ENCODE measurements at places on chromosomes 16 and 17.

GRCh38 chr17:42275527-42276358, 448 bp downstream of the STAT5B start:
- no peak for DNase-seq

DNA sequence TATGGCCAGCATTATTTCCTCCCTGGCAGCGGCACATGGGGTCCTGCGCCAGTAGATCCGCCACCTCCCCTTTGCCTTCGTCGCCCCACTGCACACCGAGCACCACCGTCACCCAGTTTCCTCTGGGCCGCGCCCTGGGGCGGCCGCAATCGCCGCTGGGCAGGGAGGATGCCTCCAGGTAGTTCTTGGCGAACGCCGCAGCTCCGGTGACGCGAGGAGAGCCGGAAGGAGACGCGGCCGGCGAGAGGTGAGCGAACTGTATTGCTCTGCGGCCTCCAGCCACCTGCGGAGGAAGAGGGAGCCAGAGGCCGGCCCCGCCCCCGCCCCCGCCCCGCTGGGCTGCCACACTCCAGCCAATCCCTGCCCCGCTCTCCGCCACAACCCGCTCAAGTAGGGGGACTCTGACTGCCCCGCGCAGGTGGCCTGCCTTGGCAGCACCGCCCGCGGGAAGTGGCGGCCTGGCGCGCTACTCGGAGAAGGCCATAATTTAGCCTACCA, 11.8 kb upstream of the SLFN13 start:
- DNase-seq, result peak; percentile 20

DNA sequence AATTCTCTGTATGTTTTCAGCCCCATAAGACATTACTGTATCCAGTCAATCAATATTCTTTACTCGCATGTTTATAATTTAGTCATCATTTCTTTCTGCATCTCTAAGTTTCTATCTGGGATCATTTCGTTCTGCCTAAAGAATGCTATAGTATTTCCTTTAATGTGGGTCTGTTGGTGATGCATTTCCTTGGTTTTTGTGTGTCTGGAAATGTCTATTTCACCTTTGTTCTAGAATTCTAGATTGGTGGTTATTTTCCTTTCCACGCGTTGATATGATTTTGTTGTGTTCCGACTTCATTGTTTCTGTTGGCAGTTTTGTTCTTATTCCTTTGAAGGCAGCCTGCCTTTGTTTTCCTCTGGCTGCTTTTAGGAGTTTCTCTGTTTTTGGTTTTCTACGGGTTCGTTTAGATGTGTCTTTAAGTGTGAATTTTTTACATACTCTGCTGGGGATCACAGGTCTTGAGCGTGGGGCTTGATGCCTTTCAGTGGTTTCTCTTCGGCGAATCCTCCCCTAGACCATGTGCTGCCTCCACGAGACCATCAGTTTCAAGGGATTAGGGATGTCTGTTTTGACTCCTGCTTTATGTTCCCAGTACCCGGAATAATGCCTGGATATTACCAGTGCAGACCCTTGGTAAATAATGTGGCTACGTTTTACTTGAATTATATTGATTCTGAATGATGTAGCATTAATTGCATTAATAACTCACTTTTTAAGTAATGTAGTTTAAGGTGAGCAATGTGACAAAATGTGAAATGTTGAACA, 23.5 kb downstream of the POLR3E start:
- no peak for DNase-seq

- no peak for DNase-seq
Observed at GRCh38 chr16:30910427-30911029, 12.8 kb upstream of the FBXL19 start.

DNA sequence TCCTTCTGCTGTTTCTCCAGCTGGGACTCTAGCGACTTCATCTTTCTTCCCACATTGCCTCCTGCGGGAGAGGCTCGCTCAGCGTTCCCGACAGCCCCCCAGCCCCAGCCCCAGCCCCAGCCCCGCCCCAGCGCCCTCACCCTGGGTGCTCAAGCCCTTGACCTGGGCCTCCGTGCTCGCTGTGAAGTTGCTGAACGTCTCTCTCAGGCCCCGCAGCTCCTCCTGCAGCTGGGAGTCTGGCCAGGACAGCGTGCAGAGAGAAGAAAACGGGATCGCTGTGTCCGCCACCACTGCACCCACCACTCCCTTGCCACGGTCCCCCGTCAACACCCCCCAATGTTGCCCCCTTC, 2.4 kb downstream of the ASGR1 start:
- no peak for DNase-seq

GRCh38 chr16:89779909-89780305, 36.5 kb downstream of the FANCA start:
- no peak for DNase-seq

DNA sequence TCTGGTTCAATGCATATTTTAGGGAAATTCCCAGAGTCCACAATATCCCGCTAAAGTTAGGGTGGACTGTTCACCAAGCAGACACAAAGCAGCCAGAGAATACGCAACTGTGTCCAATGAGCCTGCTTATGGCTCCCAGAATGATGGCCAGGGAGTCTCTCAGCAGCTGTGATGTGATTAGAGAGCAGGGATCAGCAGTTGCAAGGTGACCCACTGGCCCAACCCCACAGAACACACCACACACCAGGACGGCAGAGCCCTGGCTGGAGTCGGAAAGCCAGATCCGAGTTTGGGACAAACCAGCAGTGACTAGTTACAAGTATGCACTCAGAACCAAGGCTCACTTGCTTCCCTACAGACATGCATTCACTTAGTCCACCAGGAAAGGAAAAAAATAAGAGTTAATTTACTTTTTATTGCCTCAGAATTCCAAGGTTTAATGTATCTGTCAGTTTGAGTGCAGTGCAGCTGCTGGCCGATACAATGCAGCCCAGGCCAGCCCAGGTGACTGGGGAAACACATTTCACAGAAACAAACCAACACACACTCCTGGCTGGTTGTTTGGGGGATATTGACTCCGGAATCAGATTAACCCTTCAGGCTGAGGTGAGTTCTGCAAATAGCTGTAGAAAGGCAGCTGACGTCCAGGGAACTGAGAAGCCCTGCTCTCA, 121.7 kb downstream of the HIC1 start:
- no peak for DNase-seq

- no peak for DNase-seq
Observed at GRCh38 chr17:12040478-12040877, 19.8 kb downstream of the MAP2K4 start.

DNA sequence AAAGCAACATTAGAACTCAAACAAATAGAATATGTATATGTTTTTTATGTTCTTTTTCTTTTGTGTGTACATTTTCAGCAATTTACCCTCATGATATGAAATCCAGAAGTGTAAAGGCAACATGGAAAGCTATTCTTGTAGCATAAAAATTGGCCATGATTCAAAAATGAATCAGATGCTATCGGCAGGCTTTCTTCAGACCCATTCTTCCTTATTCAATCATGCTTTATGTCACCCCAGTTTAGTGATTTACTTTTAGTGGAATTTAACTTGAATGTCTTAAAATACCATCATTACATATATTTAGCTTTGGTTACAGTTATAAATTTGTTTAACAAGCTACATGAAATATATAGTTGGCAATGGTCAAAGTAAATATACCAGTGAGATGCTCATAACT, 21.4 kb upstream of the SMIM36 start:
- no peak for DNase-seq

DNA sequence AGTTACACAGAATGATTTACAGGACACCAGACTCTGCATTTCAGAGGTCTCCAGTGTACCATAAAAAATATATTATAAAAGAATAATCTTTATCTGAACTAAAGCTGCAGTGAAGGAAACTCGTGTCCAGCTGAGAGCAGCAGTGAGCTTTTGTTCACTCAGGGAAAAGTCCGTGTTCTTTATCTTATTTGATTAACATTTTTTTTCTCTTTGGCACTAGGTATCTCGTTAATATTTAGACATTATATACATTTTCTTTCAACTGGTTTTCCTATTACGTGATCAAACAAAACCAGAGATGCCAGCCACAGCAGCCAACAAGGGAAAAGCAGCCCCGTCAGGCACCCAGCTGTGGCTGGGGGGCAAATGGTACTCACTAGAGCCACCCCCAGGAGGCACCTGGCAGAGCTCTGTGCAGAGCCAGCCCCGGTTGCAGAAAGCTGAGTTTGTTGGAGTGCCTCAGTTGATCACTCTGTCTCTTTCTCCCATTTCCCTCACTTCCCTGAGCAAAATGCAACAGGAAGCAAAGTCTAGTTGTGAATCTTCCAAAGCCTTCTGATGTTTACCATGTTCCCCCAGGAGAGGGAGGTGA, 1.1 kb upstream of the HS3ST4 start:
- DNase-seq, result no peak

GRCh38 chr17:9671559-9671958, 26.2 kb downstream of the USP43 start:
- no peak for DNase-seq

- DNase-seq, result no peak
Observed at GRCh38 chr17:66175892-66176291, 16.0 kb downstream of the CEP112 start.

DNA sequence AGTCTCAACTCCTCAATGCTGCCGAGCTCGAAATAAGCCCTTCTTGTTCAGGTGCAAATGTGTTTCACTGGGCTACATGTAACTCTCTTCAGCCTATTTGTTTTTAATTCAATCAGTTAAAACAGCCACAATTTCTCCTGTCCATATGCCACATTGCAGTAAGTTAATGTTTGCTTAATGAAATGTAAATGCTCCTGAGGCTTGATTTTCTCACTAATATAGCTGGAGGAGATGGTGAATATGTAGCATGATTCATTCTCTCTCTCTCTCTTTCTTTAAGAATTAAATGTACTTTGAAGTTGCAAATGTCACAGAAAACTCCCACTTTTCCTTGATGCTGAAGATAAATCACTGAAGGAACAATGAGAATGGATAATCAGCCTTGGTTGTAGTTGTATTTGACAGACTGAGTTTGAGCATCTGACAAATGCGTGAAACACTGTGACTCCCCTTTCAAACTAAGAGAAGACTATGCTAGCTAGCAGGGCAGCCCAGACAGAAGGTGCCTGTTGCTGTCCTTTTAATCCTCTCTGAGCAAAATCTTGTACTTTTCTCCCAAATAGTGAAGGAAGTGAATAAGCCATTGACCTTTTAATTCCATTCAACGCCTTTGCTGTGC, 161.8 kb downstream of the ANKFN1 start:
- DNase-seq, result no peak

GRCh38 chr16:89216315-89217137, 977 bp upstream of the ZNF778 start:
- DNase-seq, result peak; percentile 41

DNA sequence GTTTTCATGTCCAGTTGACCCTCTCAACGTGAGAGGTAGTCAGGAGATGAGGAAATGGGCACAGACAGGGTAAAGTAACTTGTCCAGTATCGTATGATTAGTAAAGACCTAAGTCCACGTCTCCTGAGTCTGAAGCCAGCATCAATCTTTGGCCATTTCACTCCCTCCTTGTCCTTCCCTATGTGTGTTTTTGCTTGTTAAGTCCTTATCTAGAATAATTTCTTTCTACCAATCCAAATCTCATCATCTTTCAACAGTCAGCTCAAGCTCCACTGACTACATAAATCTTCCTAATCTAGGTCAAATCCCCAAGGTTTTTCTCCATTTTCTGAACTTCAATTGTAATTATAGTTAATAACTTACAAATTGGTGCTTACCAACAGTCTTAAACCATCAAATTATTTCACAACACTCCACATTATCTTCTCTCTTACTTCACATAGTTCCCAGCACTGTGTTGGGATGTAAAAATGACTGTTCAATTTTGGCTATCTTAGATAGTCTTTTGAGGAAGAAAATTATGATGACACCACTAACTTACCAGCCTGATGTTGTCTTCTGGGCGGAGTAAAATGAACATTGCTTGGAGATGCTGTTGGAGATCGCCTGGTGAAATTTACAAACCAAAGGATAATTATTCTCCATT, 72.3 kb upstream of the CORO6 start:
- DNase-seq, result no peak

- no peak for DNase-seq
Observed at GRCh38 chr16:9850817-9851216, 331.4 kb downstream of the GRIN2A start.

DNA sequence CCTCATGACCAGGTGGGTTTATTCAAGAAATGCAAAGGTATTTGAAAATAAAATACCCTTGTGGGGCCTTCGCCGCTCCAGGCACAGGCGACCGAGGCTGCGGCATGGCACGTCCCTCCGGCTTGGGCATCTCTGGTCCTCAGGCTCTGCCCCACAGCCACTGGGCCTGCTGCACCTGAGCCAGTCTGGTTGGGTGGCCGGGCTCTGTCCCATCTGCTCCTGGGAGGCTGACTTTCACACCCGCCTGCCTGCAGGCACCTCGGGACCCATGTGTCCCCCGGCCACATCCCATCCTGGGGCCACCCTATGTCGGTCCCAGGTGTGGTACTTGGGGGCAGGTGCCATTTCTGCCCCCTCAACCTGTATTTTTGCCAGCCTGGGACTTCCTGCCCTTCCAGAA, 20.9 kb downstream of the OSBPL7 start:
- DNase-seq, result no peak

GRCh38 chr16:20674684-20675487, 22.6 kb downstream of the ACSM1 start:
- DNase-seq, result no peak

DNA sequence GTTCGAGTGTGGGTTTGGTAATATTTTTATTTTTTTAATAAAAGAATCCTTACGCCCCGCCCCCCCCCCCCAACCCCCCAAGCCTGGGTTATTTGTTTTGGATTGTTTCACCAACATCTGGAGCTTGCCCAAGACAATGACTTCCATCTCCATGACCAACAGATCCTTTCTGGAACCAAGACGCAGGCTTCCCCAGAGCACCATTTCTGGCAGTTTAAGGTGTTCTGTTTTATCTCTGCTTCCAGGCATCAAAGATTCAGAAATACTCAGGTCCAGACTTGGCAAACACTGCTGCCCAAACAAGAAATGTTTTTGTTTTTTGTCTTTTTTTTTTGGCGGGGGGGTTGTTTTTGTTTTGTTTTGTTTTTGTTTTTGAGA, 56.1 kb downstream of the PLXDC1 start:
- DNase-seq, result no peak

DNA sequence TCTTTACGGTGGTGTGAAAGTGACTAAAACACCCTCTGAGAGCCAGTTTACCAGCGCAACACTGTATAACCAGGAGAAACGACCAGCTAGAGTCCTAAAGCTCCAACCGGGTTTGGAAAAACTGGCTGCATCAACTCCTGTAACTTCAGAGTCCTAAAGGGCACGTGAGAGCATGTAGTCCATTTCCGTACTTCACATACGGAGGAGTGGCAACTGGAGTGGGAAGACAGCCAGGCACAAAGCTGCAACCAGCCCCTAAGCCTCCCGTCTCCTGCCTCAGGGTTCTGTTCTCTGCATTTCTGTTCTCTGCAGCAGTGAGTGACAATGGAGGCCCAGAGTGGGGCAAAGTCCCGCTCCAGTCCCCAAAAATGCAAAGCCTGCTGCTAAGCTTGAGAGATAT, 19.2 kb downstream of the TEKT1 start:
- no peak for DNase-seq

DNA sequence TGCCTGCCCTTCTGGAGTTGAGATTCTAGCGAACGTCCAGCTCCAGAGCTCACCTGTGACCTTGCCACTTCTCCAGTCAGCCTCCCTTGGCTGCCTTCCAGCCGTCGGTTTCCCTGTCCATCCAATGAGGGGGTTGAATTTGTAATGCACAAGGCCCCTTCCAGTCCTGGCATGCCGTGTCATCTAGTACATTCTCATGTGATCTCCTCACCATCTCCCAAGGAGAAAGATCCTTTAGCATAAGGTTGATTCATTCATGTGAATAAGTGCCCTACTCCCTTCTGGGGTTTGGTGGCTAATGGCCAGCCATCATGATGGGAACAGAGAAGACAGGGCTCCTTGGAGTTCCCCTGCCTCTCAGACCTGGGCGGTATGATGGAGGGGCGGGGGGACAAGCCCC, 18.9 kb upstream of the ABCC3 start:
- DNase-seq, result no peak

GRCh38 chr17:33140413-33141099, 148.9 kb downstream of the SPACA3 start:
- DNase-seq, result no peak

Data from activated naive CD4-positive, alpha-beta T cell (primary cell).